ENCODE measurements at places on chromosomes 12 and 14. TPM values are rescaled to one million over a fixed set of nuclear protein-coding genes. Genes with fewer than 3 reads are reported as not detected.

- H3K4me1 ChIP-seq = peaks cover 12% of the 10 kb centered on the region
- no peaks in the 10 kb centered on the region for H3K36me3 ChIP-seq
- no peak overlapping the region for H3K27ac ChIP-seq
- H3K27me3 ChIP-seq = peaks cover 8% of the 10 kb centered on the region
- no peak overlapping the region for H3K4me3 ChIP-seq
These were observed 35.5 kb downstream of the TMBIM6 start for GRCh38 chr12:49776858-49777257.

PXN gene
- total RNA-seq = 96.6 TPM

DNA sequence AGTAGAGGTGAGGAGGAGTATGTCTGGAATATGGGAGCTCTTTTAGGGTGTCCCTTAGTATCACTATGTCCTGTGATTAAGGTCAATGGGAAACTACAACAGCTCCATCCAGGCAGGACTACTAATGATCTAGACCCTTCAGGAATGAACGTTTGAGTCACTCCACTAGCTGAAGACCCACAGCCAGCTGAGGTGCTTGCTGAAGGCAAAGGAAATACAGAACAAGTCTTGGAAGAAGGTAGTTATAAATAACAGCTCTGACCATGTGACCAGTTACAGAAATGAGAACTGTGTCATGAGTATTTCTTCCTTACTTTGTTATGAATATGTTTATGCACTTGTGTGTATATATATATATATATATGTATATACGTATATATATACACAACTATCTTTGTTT lies 40.5 kb upstream of the USP44 start:
- H3K4me3 ChIP-seq = no peak overlapping the region
- peaks cover 5% of the 10 kb centered on the region for H3K27me3 ChIP-seq
- no peak for DNase-seq
- H3K4me1 ChIP-seq = no peaks in the 10 kb centered on the region
- no peaks in the 10 kb centered on the region for H3K36me3 ChIP-seq
- H3K27ac ChIP-seq = no peak overlapping the region

DNA sequence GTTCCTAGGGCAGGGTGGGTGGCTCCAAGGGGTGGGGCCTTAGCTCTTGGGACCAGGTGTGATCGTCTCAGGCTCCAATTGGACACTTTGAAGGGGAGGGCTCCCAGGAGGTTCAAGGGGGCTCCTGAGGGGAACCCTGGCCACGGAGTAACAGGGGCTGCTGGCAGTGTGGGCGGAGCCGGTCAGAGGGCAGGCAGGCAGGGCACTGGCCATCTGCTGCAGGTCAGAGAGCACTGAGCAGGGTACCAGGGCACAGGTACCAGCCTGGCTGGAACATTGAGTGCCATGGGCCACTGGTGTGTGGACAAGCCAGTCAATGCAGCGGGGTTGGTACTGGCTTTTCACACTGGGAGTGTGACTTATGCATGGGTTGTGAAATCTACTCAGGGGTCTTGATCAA lies 32.2 kb downstream of the SYNE3 start:
- no peak for DNase-seq
- no peak overlapping the region for H3K4me3 ChIP-seq
- H3K36me3 ChIP-seq = peaks cover 18% of the 10 kb centered on the region
- peak overlapping the region; percentile 33 for H3K27ac ChIP-seq
- no peaks in the 10 kb centered on the region for H3K27me3 ChIP-seq
- H3K4me1 ChIP-seq = peaks cover 80% of the 10 kb centered on the region

- no peak overlapping the region for H3K4me3 ChIP-seq
- H3K4me1 ChIP-seq = peaks cover 9% of the 10 kb centered on the region
- H3K27me3 ChIP-seq = peaks cover 4% of the 10 kb centered on the region
- DNase-seq = no peak
- H3K36me3 ChIP-seq = no peaks in the 10 kb centered on the region
These were observed 44.5 kb upstream of the EEA1 start for GRCh38 chr12:92973614-92974013.
